ENCODE measurements at places on chromosomes 5 and 9.

DNA sequence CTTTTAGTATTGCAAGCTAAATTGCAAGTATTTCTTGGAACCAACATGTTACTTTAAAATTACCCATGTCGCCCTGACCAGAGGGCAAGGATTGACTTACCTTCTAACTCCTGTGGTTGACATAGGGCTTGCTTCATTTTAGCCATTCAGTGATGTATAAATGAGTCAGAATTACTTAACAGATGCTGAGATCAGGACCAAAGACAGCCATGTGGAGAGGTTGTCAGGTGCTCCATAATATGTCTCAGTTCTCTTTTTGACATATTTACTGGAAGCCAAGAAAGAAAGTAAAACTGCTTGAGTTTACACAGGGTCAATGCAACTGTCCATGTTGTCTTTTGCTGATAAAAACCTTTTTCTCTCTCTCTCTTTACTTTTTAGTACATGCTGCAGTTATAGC is 33.2 kb downstream of the F2RL2 start:
- no peak for DNase-seq

DNA sequence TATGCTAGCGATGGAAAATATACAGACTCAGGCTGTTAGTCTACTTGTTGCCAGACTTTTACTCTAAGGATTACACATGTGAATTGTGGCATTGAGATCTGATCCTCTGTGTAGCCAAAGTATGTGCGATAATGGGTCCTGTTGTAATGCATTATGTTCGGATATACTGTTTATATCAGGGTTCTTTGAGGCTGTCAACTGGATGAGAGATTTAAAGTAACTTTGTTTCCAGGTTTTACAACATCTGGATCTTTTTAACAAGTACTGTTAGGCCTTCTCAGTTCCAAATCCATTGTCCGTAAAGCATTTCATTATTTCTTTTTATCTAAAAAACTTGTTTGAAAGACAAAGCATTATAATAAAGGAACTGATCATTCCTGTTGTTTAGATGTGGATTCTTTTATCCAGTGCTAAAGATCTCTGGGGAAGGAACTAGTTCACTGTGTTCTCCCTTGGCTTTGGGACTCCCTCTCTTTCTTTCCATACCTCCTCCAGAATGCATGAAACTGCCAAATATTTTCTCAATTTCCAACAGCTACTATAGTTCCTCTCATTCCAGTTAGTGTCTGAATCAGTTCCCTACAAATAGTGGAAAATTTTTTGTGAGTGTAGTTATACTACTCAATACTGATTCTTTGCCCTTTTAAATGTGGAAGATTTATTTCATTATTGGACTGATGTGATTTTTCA is 68.8 kb downstream of the HACD4 start:
- DNase-seq: no peak

- no peak for DNase-seq
Measured at GRCh38 chr5:85998656-85999055, 619.1 kb upstream of the COX7C start.

DNA sequence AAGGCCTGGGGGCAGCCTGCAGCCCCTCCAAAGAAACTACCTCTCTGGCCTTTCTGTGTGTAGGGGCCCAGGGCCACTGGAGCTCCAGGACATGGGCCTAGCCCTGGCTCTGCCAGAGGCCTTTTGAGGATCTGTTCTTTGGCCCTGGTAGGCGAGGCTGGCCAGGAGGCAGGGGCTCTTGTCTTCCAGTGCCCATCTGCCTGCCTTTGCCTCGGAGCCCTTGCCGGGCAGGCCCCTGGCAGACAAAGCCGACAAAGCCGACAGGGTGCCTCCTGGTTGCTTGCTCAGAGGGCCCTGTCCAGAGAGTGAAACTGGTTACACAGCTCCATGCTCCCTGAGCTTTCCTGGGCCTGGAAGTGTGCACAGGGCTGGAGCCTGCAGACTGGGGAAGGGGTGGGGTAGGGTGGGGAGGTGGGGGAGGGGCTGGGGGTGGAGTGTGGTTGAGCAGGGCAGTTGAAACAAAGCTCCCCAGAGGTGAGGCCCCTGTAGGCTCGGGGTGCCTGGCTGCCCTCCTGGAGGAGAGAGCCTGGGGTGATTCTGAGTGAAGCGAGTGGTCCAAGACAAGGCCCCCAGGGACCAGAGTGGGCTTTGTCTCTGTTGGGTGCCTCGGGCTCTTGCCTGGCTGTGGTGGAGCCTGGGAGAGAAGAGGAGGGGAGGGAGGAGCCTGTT is 29.3 kb downstream of the PTPA start:
- peak; percentile 46 for DNase-seq

DNA sequence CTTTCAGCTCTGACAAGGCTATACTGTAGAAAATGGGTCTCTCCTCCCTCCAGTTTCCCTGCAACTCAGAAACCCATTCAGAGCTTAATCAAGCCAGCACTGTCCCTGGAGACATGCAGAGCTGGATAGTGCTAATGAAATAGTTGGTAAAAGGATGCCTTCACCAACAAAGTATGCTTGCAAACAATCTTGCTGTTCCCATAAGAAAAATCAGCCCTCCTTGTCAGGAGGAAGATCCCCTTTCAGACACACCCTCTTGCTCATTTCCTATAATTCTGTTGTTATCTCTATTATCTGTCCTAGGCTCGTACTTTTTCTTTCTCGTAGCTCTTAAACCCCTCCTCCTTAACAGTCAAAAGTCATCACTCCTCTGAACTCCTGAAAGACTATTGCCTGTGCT is 9.9 kb upstream of the OSMR start:
- DNase-seq: no peak

GRCh38 chr5:16135003-16135402 is 44.6 kb downstream of the MARCHF11 start:
- no peak for DNase-seq

DNA sequence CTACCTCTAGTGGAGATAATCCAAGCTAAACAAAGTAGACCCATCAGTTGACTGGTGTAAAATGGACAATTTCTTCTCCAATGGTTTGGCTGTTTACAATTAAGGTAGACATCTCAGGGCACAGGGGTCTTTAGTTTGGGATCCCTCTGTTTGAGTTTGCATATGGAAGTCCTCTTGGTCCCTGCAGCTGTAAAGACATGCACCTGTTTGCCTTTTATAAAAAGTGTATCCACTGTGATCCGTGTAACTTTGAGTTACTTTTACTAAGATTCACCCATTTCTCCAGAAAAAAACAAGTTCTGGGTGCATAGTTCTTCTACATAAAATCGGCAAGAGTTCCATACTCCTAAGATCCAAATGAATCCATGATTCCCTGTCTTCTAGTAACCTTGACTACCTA is 374.7 kb upstream of the ADAMTS16 start:
- DNase-seq: no peak

DNA sequence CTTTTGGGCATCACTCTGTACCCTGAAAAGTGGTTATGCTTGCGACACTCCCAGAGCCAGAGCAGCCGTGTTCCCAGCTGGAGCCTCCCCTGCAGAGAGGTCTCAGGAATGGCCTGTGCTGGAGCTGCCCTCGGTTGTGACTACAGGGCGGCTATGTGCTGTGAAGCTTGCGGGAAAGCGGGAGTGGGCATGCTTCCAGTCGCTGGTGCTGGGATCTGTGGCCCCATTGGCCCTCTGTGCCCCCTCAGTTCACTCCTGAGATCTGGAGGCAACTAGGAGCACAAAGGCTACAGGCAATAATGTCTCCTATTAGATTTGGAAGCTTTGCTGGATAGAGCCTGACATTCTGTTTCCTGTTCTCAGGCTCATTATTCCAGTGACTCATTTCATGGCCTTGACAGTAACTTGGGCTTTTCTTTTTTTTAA is 56.9 kb downstream of the GPR107 start:
- no peak for DNase-seq

DNA sequence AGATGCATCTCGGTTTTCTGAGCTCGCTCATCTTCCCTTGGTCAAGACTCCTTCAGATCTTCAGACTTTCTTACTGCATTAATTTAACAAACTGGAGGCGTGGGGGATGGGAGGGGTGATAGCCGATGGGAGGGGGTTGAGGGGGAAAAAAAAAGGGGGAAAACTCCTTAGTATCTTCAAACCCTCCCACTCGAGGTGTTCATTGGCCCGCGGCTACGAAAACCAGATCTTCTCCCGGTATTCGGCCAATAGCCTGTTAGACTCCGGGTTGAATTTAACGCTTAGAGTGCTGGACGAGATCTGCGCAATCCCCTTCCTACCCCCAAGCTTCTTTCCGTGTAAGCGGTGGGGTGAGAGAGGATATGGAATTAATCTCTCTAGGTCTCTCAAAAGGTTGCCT is 689 bp upstream of the GLRA1 start:
- DNase-seq: no peak

DNA sequence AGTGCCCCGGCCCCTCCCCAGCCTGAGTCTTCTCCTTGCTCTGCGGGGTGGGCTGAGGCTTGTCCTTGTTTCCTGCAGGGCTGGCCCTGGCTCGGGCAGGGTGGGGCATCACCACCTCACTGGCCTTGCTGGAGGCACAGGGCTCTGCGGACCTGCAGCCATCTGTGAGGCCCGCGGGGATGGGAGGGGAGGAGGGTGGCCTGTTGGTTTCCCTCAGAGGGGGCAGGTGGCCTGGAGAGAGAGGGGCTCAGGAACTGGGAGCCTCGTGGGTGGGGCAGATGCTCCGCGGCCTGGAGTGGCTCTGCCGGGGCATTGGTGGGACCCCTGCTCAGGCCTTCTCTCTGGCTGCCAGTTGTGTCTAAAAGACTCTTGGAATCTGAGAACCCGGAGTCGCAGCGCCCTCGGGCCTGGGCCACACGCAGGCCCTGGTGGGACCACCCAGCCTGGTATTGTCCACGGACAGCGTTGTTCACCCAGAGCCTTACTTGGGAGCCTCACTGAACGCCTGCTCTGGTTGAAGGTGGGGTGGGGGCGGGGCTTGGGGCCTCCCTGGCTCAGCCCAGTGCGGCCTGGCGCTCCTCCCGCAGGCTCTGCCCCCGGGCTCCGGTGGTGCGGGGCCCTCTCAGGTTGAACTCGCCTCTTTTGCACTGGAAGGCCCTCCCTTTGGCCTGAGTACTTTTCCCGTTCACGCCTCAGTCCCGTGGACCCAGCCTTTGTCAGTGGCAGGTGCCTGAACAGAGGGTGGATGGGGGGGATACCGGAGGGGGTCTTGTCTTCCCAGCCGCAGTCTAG is 111.3 kb downstream of the RXRA start:
- no peak for DNase-seq

GRCh38 chr5:143309661-143310431 is 93.6 kb downstream of the NR3C1 start:
- DNase-seq: no peak

GRCh38 chr5:152374711-152375275 is 30.3 kb downstream of the NMUR2 start:
- DNase-seq: no peak

- no peak for DNase-seq
Measured at GRCh38 chr9:132062806-132063205, 16.9 kb downstream of the MED27 start.

DNA sequence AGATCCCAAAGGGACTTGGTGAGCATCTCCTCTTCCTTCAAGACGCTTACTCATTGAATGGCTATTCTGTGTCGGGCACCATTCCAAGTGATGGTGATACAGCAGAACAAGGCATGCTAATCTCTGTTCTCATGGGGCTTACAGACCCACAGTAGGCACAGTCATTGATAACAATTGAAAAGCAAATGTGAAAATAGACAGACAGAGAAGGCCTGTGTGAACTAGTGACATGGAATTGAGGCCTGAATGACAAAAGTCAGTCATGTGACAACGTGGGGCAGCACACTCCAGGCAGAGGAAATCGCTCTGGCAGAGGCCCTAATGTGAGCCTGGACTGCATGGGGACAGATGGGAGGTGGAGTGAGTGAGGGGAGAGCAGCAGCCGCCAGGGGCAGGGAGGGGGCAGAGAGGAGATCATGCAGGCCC is 70.7 kb upstream of the CPLX2 start:
- no peak for DNase-seq

DNA sequence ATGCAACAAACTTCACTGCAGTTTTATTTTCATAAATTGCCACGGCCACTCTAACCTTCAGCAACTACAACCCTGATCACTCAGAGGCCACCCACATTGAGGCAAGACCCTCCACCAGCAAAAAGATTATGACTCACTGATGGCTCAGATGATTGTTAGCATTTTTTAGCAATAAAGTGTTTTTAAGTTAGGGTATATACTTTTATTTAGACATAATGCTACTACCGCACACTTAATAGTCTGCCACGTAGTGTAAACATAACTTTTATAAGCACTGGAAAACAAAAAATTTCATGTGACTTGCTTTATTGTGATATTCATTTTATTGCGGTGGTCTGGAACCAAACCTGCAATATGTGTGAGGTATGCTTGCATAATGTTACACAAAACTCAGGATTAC is 257.9 kb downstream of the ZSWIM6 start:
- DNase-seq: no peak

- no peak for DNase-seq
Measured at GRCh38 chr5:157233515-157233914, 32.4 kb upstream of the CYFIP2 start.

DNA sequence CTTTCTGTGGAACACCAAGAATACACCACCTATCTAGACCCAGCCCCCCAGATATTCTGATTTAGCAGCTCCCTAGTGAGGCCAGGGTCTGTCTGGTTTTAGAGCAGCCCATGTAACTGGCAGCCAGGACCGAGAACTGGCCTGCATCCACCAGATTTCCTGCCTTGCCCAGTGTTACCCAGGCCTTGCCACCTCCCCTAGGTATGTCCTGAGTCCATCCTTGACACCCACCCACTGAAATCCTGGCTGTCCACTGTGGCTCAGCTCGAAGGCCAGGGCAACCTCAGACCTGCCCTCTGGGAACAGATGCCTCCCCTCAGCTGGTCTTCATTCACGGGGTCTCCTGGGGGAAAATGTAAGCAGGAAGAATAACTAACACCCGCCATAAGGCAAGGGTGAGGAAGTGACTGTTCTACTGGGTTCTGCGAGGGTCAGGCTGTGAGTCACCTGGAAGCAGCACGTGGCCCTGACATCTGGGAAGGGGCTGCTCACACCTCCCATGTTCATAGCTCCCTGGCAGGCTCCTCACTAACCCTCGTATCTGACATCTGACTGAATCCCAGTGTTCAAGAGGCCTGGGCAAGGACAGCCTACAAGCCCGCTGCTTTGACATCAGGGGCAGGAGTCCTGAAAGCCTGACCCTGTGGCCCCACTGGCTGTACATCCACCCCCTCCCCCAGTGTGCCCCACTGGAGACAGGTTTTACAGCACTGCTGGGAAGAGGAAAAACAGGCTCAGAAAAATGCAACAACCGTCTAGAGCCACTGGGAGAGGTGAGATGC is 72.7 kb downstream of the SEMA4D start:
- no peak for DNase-seq

GRCh38 chr9:27844797-27845196 is 271.5 kb upstream of the C9orf72 start:
- DNase-seq: no peak

DNA sequence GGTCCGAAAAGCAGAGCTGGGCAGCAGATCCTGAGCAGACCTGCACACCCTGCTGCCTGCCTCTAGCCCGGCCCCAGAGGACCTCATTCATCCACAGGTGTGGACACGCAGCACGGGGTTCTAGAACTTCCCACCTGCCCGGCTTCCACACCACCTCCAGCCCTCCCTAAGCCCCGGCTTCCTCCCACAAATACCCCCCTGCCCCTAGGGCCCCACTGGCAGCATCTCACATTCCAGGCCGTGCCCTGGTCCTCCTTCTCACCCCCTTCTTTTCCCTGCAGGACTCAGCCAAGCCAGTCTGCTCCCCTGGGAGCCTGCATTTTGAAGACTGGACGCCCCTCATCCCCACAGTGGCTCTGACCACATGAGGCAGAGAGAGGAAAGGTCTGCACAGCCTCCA is 138.9 kb downstream of the ADAMTS2 start:
- no peak for DNase-seq
